ENCODE measurements at places on chromosomes 16 and 17. TPM values are rescaled to one million over a fixed set of nuclear protein-coding genes. Genes with fewer than 3 reads are reported as not detected.

Gene TBC1D3H
- total RNA-seq = not detected

Gene ST6GALNAC2
- total RNA-seq = not detected

Gene CACNG3
- not detected for total RNA-seq

- H3K36me3 ChIP-seq = no peaks in the 10 kb centered on the region
- no peaks in the 10 kb centered on the region for H3K27me3 ChIP-seq
- H3K27ac ChIP-seq = no peak overlapping the region
- DNase-seq = no peak
- peak overlapping the region; percentile 9 for H3K4me3 ChIP-seq
These were observed 88.6 kb upstream of the NKD1 start for GRCh38 chr16:50459496-50460080.

DNA sequence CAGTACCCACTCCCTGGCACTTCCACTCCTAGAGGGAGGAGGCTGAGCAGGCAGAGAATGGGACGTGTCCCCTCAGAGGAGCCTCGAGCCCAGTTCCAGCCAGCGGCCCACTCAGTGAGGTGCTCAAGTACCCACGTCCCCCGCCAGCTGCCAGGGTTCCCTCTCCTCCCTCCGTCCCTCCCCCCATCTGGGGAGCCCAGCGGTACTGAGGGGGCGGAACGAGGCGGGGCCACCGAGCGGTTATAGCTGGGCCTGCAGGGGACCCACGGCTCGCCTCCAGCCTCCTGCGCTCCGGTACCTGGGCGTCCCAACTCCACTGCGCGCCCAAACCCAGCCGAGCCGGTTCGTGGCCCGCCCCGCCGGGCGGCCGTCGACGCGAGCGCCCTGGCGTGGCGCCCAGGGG, at the start of gene NPW:
Gene NPW (plus strand): TSS at position 268 of the 403 bp plus-strand sequence.
- no peak for DNase-seq
- no peaks in the 10 kb centered on the region for H3K36me3 ChIP-seq
- H3K4me1 ChIP-seq = peaks cover 8% of the 10 kb centered on the region
- peaks cover 38% of the 10 kb centered on the region for H3K27me3 ChIP-seq
- peak within 1 kb of the TSS; percentile 32 for H3K4me3 ChIP-seq

GRCh38 chr16:83948914-83949723, 3.9 kb upstream of the OSGIN1 start:
- peaks cover 2% of the 10 kb centered on the region for H3K4me1 ChIP-seq
- H3K27ac ChIP-seq = no peak overlapping the region
- H3K36me3 ChIP-seq = no peaks in the 10 kb centered on the region
- no peak for DNase-seq
- no peak overlapping the region for H3K4me3 ChIP-seq

GRCh38 chr17:49992191-49992932, 2.7 kb downstream of the DLX3 start:
- H3K27me3 ChIP-seq = peaks cover 82% of the 10 kb centered on the region
- peak; percentile 47 for DNase-seq
- no peaks in the 10 kb centered on the region for H3K36me3 ChIP-seq
- no peak overlapping the region for H3K27ac ChIP-seq
- H3K4me1 ChIP-seq = peaks cover 44% of the 10 kb centered on the region
- peak overlapping the region; percentile 41 for H3K4me3 ChIP-seq

- H3K4me3 ChIP-seq = no peak overlapping the region
- DNase-seq = no peak
- H3K36me3 ChIP-seq = no peaks in the 10 kb centered on the region
- no peaks in the 10 kb centered on the region for H3K27me3 ChIP-seq
- H3K4me1 ChIP-seq = peaks cover 13% of the 10 kb centered on the region
These were observed 9.6 kb downstream of the GSE1 start for GRCh38 chr16:85622683-85623082.

DNA sequence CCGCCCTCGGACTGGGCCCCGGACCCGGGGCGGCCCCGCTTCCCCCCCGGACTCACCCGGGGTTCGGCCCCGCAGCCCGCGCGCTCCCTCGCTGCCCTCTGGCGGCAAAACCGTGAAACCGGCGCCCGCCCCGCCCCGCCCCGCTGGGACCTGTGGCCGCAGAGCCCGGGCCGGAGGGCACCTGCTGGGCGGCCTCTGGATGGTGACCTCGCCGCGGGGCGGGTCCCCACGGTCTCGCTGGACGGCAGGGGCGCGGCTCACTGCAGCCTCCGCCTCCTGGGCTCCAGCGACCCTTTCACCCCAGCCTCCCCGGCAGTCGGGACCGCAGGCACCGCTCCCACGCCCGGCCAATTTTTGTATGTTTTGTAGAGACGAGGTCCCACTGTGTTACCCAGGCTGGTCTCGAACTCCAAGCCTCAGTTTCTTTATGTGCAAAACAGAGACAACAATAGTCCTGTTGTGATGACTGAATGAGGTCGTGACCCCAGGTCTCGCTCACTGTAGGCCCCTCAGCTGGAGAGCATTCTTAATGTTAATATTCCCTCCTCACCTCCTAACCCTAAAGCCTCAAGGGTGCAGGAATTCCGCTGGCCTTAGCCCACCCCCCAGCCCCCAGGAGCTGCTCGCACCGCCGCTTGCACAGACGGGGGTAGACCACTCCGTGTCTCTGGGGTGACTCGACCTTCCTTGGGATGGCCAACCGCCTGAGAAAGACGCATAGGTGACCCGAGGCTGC, 33.7 kb upstream of the RPH3AL start:
- DNase-seq = no peak
- no peaks in the 10 kb centered on the region for H3K36me3 ChIP-seq
- H3K4me1 ChIP-seq = peaks cover 5% of the 10 kb centered on the region
- H3K27me3 ChIP-seq = peaks cover 24% of the 10 kb centered on the region
- H3K4me3 ChIP-seq = peak overlapping the region; percentile 2

GRCh38 chr16:52251495-52251894, 295.4 kb downstream of the TOX3 start:
- H3K4me1 ChIP-seq = no peaks in the 10 kb centered on the region
- no peak for DNase-seq

GRCh38 chr16:1510941-1511351, 17.8 kb downstream of the TELO2 start:
- no peak overlapping the region for H3K27ac ChIP-seq
- H3K4me1 ChIP-seq = no peaks in the 10 kb centered on the region
- no peaks in the 10 kb centered on the region for H3K27me3 ChIP-seq
- no peak for DNase-seq
- H3K36me3 ChIP-seq = peaks cover 7% of the 10 kb centered on the region

GRCh38 chr16:57994778-57995177, 5.7 kb downstream of the ZNF319 start:
- H3K27me3 ChIP-seq = peaks cover 3% of the 10 kb centered on the region
- peaks cover 12% of the 10 kb centered on the region for H3K36me3 ChIP-seq
- no peak for DNase-seq
- no peak overlapping the region for H3K4me3 ChIP-seq
- H3K27ac ChIP-seq = no peak overlapping the region
- peaks cover 5% of the 10 kb centered on the region for H3K4me1 ChIP-seq

DNA sequence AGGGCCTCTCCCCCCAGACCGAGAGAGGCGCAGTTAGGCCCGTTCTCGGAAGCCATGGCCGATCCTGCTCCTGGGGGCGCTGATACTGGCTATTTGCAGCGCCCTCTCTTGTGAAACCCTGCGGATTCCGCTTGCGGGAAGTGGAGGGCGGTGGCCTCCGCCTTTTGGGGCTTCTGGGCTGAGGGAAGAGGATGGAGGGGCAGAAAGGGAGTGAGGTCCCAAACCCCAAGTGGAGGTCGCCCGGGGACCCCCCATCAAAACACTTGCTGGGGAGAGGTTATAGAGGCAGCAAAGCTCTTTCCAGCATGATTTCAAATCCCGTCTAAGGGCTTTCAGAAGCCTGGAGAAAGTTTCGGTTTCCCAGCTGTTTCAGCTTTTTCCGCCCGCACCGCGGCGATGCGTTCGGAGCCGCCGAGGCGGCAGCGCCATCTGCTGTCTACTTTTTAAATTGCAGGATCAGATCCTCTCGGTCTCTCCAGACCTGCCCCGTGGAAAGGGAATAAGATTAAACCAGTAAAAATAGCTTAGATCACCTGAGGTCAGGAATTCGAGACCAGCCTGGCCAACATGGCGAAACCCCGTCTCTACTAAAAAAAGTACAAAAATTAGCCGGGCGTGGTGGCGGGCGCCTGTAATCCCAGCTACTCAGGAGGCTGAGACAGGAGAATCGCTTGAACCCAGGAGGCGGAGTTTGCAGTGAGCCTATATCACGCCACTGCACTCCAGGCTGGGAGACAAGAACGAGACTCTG, 15.8 kb downstream of the SNX20 start:
- H3K27me3 ChIP-seq = 0 out of 2 replicates have a peak, but pooled peaks cover 3% of the 10 kb centered on the region
- H3K4me1 ChIP-seq = no peaks in the 10 kb centered on the region
- peak overlapping the region; percentile 53 for H3K4me3 ChIP-seq
- H3K36me3 ChIP-seq = no peaks in the 10 kb centered on the region
- H3K27ac ChIP-seq = no peak overlapping the region

GRCh38 chr17:74546586-74546985, 671 bp upstream of the CD300C start:
- DNase-seq = no peak
- no peak overlapping the region for H3K27ac ChIP-seq
- H3K4me1 ChIP-seq = no peaks in the 10 kb centered on the region
- no peaks in the 10 kb centered on the region for H3K27me3 ChIP-seq

Data from H1 (cell line).